ENCODE measurements at places on chromosomes 2 and 18.

DNA sequence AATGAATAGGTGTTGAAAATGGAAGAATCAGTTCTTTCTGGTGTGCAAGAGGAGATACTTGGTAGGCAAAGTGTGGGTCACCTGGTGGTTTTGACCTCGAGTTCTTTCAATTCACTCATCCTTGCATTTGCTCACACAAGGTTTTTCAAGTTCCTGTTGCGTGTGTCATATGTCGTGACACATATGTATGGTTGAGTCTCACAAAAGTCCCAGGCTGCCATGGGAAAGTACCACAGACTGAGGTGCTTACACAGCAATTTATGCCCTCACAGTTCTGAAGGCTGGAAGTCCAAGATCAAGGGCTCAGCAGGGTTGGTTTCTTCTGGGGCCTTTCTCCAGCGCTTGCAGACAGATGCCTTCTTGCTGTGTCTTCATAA is 64.4 kb downstream of the NCK2 start:
- DNase-seq: no peak

- no peak for DNase-seq
These were observed 30.0 kb downstream of the CRIM1 start for GRCh38 chr2:36385603-36386002.

- DNase-seq: peak; percentile 79
These were observed 31.5 kb downstream of the ACVR1C start for GRCh38 chr2:157596992-157597681.

DNA sequence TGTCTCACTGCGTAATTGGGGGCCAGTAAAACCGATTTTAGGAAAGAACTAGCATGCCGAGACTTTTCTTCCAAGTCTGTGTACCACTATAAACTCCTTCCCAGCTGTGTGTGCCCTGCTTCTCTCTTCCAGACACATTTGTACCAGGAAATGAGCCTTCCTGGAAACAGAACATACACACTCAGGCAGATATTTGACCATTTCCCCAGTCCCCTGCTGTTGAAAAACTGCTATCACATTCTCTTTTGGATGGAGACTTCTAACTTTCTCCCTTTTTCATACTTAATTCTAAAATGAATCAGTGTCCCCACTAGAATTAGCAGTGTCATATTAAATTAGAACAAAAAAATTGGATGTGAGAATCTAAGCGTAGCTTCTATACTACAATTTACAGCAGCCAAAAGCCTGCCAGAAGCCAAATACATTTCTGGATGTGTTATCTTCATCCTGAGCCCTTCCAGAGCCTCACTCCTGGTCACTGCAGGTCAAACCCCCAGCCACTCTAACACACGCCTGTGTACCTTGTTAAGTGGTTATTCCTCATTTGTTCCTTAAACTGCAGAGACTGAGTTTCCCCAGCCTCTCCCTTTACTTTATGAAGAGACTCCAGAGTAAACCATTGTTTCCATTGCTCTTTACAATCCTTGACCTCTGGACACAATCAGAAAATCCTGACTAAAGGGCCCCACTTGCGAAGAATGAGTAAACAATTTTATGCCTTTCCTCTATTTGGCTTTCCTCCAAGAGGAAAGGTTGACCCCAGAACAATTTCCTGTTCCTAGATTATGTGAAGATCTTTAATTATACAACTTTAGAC is 20.4 kb downstream of the DSG4 start:
- DNase-seq: no peak

DNA sequence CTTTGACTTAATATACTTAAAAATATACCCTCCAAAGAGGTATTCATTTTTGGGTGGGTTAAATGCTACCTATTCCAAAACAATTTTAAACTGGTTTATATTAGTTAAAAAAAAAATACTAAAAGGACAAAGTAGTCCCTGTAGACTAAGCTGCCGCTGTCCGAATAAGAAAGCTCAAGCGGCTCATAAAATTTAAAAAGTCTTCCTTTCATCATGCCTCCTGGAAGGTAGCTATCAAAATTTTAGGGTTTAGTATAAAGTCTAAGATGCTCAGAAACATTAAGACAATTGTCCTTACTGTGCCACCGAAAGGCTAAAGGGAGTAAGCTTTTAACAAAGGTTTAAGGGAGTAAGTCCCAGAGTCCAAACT is 440 bp upstream of the UGGT1 start:
- DNase-seq: no peak

GRCh38 chr2:205811387-205811786 is 129.1 kb downstream of the NRP2 start:
- no peak for DNase-seq

DNA sequence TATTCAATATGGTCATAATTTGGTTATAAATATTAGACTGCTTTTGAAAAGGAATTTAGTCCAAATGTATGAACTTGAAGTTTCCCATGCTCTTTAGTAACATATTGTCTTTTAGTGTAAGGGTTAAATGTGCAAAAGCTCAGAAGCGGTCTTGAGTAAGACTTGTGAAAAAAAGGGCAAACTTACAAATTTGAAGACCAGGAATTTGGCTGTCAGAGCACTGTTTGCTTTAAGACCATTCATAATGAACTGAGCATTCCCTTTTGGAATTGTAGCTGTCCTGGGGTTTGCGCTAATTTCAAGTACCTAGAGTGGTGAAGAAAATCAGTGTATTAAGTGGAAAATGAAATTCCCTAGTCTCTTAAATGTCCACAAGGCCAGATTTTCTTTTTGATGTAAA is 6.9 kb upstream of the ZEB2 start:
- no peak for DNase-seq

DNA sequence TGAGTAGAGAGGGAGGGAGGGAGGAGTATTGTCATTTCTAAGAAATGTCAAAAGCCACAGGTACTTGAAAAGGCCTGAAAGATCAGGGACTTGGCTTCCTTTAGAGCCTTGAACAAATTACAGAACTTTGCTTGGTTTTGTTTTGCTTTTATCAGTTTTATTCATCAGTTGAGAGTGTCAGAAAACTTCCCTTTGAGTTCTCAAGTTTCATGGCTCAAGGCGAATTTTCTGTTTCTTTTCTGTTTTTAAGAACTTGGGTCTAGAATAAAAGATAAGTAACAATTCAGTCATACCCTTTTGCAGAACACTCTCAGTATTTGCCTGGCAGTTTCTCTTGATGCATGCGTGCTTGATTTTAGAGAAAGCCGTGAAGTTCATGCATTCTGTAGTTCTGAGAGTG is 531.9 kb downstream of the PARD3B start:
- no peak for DNase-seq

DNA sequence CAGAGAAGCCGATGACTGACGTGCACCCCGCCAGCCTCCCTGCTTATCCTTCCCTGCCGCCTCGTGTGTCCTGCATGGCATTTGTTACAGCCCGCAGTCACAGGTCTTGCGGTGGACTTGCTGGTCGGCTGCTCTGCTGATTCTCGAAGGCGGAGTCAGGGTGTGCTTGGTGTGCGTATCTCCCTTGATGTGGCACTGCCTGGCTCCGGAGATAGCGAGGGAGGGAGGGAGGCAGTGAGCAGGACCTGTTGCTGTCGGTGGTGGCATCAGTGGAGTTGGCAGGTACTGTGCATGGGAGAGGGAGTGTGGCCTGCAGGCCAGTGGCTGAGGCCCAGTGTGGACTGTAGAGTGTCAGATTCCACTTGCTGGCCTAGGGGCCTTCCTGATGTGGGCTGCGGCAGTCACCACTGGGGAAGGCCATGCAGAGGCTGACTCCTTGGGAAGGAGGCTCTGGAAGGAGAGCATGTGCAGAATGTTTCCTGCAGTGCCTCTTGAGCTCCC is 198.9 kb downstream of the AGAP1 start:
- DNase-seq: no peak

DNA sequence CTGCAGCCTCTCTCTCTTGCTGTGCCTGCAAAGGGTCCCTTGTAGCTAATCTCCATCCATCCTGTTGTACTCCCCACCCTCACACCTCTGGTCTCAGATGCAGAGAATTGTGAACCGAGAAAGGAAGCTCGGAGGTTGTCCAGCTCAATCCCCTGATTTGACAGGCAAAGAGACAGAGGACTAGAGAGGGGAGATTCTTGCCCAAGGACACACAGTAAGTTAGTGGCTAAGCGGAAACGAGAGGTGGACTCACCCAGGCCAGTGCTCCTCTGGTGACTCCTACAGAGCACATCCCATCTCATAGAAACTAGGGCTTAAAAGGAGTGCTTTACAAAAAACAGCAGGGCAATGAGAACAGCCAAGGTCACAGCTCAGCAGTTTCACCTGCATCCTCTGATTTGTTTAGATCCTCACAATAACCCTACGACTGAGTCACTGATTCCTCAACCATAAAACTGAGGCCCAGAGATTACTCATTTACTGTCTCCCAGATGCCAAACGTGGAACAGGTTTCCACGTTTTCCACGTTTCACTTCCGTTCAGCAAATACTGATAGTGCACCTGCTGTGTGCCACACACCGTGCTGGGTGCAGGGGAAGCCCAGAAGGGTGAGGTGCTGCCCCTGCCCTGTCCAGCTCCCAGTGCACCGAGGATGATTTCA is 22.1 kb downstream of the EHD3 start:
- no peak for DNase-seq

GRCh38 chr2:233112329-233112728 is 52.2 kb downstream of the INPP5D start:
- DNase-seq: no peak

Measured in aorta (tissue), 5 donors.